ENCODE measurements at places on chromosomes 1 and 21. TPM values are rescaled to one million over a fixed set of nuclear protein-coding genes. Genes with fewer than 3 reads are reported as not detected.

DNA sequence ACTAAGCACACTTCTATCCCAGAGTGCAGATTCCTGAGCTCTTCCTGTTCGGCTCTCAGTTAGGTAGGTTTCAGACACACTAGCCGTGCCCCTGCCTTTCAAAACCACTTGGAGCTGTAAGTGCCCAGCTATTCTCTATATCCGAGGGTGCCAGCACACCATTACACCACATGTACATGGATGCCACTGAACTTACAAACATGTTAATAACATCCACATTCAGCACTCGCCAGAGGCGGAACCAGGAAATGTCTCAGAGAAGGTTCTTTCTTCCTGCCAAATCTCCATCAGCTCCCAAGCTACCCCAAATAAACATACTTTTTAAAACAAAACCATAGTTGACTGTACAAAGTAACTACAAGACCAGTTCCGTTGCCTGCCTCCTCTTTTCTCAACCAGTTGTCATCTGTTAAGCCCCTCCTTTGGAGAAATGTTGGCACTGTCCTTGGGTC, 78.4 kb upstream of the CTTNBP2NL start:
- DNase-seq: no peak

- DNase-seq: no peak
Observed at GRCh38 chr1:201171063-201172036, 17.1 kb upstream of the TMEM9 start.

DNA sequence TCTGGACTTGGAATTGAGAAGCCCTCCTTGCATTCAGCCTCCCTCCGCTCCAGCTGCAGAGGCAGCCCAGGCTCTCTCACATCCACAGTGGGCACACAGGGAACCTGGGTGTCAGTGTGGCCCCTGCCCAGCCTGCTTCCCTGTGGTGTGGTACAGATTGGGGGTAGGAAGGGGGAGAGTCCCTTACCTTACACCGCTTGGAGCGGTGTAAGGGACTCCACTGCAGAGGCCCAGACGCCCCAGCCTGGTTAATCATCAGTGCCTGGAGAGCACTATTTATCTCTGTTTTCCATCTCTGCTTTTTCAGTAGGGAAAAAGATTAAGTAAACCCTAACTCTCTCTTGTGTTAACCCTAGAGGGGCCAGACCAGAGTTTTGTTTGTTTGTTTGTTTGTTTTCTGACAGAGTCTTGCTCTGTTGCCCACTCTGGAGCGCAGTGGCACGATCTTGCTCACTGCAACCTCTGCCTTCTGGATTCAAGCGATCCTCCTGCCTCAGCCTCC, 803 bp upstream of the RHBG start:
- DNase-seq: no peak

- no peak for DNase-seq
Observed at GRCh38 chr1:184298440-184299405, 88.1 kb upstream of the C1orf21 start.

NBPF10 gene
- total RNA-seq: 0.24 TPM

Measured in umbilical cord (tissue), 2 donors.